Myocyte (in vitro differentiated cells): ENCODE measurements at places on chromosomes 6 and 20. TPM values are rescaled to one million over a fixed set of nuclear protein-coding genes. Genes with fewer than 3 reads are reported as not detected.

GRCh38 chr20:37598575-37599342, 71.1 kb upstream of the BLCAP start:
- DNase-seq: no peak

DNA sequence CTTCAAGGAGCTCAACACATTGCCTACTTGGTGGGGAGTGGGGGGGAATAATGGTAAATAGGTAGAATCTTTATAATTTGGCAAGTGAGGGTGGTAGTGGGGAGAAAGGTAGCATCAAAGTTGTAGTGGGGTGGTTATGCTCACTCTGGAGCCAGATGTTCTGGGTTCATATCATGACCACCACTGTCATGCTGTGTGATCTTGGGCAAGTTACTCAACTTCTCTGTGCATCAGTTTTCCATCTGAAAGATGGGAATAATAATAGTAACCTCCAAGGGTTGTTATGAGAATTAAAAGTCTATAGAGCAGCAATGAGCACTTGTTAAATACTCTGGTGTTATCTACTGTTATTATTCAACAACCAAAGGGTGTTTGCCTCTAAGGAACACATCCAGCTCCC, 22.0 kb upstream of the PREX1 start:
- DNase-seq: no peak

- DNase-seq: peak; percentile 62
Observed at GRCh38 chr6:35283361-35283760, 14.3 kb upstream of the DEF6 start.

DNA sequence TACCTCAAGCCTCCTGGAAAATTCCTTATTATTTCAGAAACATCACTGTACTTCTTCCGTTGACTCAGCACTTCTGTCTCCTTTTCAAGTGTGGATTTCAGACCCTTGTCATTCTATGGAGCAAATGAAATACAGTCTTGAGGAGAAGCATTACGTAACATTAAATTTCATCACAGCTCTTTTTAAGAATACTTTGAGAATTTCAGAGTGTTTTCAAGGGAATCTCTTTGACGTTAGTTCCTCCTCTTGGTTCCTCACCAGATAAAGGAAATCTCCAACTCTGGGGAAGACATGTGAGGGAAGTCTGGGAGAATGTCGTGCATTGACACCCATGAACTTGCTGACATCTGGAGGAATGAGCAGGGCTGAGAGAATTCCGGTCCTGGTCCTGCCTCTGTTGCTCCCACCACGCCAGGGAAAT, 32.3 kb downstream of the UST start:
- DNase-seq: no peak

- DNase-seq: no peak
Observed at GRCh38 chr6:111766201-111766857, 106.9 kb downstream of the FYN start.

DNA sequence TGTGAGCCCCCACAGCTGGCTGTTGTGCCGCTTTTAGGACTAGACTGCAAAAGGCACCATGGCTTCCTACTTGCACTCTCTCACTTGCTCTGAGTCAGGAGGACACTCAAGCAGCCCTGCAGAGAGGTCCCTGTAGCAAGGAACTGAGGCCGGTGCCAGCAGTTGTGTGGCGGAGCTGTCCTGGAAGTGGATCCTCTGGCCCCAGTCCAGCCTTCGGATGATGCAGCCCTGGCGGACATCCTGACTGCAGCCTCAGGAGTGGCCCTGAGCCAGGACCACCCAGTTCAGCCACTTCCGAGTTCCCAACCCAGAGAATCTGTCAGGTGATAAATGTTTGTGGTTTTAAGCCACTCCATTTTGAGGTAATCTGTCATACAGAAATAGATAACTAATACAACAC, 17.5 kb downstream of the CTCFL start:
- DNase-seq: peak; percentile 31

The FRMD1 gene
- not detected in 2 replicates for total RNA-seq

GRCh38 chr6:20575704-20576451, 41.6 kb downstream of the CDKAL1 start:
- peak; percentile 72 for DNase-seq

GRCh38 chr6:80454197-80454596, 347.7 kb downstream of the BCKDHB start:
- DNase-seq: peak; percentile 77

The RFX6 gene
- not detected in 2 replicates for total RNA-seq

- DNase-seq: no peak
Observed at GRCh38 chr20:57374931-57375651, 16.1 kb upstream of the RBM38 start.

GRCh38 chr6:41647061-41647511, 8.8 kb downstream of the MDFI start:
- DNase-seq: peak; percentile 71

GRCh38 chr6:42335896-42336295, 115.8 kb downstream of the TRERF1 start:
- no peak for DNase-seq

GRCh38 chr6:71476371-71476770, 187.8 kb downstream of the OGFRL1 start:
- DNase-seq: no peak

GRCh38 chr6:153966001-153966400, 73.0 kb upstream of the OPRM1 start:
- DNase-seq: peak; percentile 77

The SOX12 gene
- 10.2 and 11.7 TPM in 2 replicates for total RNA-seq

The EYA4 gene
- 18.5 and 22.0 TPM in 2 replicates for total RNA-seq

DNA sequence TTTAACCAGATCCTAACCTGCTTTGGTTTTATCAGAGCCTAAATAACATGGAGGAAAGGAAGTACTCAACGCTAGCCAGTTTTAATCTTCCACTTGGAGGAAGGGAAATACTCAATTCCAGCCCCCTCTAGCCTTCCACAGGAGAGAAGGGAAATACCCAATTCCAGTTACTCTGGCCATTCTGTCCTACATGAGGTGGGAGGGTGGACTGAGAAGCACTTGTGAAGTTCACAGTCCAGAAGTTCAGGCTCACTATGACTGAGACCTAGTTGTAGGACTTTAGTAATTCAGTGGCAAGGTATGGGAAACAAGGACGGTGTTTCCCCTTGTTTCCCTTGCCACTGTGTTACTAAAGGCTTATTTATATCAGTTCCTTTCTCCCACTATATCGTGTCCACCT, 672.0 kb downstream of the RFPL4B start:
- DNase-seq: no peak

GRCh38 chr6:138480279-138480949, 18.9 kb downstream of the NHSL1 start:
- DNase-seq: no peak

The PACSIN1 gene
- total RNA-seq: 4.4 and 5.4 TPM in 2 replicates

DNA sequence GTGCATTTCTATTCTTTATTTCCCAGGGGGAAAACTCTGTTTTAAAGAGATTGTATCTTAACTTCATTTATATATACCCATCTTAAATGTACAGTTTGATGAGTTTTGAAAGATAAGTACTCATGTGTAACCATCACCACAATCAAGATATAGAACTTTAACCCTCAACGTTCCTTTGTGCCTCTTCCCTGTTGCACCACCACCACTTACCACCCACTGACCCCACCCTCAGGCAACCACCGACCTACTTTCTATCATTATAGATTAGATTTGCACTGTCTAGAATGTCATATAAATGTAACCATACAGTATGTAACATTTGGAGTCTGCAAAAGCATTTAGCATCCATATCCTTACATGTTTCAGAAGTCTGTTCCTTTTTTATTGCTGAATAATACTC, 121.0 kb downstream of the RTN4IP1 start:
- no peak for DNase-seq

The SERAC1 gene
- total RNA-seq: 9.3 and 13.4 TPM in 2 replicates

The GTF2H4 gene
- 5.5 and 7.3 TPM in 2 replicates for total RNA-seq

DNA sequence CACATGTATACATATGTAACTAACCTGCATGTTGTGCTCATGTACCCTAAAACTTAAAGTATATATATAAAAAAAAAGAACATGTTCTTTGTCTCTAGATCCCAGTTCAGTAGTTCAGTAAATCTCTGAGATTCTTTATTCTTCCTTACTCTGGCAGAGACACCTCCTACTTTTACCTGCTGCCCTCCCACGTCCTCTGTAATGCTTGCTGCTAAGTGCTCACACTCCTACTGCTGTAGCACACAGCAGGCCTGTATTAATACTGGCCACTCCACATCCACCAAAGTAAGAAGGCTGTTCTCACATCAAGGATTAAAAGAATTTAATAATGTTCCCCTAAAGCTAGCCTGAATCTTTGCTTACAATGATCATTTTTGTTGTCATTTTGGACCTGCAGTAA, 648.4 kb upstream of the EYS start:
- DNase-seq: no peak

DNA sequence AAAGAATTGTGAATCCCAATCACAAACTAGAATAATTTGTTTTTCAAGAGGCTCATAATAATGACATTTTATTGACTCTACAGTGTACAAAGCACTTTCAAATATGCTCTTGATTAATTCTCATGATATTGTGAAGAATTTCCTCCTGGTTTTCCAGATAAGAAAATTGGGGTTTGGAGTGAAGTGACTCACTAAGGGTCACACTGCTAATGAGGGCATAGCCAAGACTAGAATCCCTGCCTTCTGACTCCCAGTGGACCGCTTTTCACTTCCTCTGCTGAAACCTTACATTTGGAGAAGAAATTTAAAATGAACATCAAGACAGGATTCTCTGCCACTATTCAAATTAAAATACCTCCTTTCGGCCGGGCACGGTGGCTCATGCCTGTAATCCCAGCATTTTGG, 38.3 kb upstream of the LTV1 start:
- DNase-seq: no peak

The CLDN20 gene
- 0.45 TPM in 1 of 2 replicates, not detected in the other for total RNA-seq

- no peak for DNase-seq
Observed at GRCh38 chr6:111724505-111724904, 118.8 kb upstream of the TRAF3IP2 start.

The WFDC5 gene
- total RNA-seq: not detected in 2 replicates

DNA sequence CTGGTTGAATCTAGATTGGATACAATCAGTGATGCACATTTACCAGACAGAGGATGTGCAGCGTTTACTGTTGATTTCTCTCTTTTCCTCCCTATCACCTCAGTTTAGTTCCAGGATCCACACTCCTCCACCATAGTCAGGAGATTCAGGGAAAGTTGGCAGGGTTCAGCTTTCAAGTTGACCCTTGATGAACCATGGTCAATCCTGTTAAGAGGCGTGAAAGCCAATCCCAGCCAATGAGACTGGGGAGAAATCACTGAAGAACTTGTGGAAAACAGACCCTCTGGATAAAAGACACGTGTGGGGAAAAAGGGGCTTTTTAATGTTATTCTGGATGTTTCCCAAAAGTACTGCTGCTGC, 19.2 kb upstream of the SCP2D1 start:
- no peak for DNase-seq

GRCh38 chr6:134930463-134930862, 19.4 kb downstream of the ALDH8A1 start:
- DNase-seq: no peak

DNA sequence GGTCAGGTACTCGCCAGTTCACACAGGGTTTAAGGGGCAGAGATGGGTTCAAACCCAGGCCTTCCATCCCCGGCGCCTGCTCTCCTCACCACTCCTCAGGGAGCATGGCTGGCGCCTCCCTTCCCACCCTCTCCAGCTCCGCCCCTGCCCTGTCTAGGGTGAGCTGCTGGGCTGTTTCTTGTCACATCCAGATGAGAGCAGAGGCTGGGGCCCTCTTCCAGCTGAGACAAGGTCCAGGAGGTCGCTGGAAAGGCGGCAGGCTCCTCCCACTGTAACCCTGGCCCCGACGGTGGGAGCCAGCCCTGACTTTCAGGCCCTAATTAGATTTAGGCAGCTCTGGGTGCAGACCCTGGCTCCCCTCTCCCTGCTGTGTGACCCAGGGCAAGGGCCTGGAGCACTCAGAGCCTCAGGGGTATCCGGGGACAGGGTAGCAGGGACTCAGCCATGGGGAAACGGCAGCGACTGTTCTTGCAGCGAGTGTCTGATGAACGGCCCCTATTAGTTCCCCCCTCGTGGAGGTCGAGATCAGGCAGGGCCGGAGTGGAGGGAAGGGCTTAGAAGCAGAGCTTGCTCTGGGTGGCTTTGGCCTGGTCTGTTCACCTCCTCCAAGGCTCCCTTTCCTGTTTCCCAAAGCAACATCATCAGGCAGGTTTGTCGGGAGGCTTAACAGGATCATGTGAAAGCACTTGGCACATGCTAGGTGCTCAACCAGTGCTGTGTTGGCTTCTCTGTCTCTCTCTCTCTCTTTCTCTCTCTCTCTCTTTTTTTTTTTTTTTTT, 33.4 kb downstream of the SNAI1 start:
- DNase-seq: no peak

DNA sequence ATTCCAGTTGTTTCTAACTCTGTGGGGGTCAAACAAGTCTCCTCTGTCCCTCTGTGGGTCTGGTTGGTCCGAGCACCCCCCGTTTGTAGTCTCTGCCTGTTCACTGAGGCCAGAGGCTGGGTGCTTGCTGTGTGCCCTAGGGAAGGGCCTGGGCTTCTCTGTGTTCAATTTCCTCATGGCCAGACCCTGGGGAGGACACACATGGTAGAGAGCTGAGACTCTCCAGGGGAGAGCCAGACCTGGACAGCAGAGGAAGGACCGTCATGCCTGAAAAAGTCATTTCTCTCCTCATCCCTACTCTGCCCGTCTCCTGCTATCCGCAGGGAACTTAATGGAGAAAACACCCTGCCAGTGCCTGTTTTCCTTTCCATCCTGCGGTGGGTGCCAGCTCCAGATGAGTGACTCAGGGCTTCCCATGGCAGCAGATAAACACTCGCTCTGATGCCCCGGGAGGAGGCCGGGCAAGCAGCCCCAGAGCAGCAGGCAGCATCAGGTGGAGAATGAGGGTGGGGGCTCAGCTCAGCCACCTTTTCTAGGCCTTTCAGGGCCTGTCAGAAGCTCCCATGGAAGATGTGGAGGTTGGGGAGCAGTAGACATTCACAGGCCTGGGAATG, 51.9 kb downstream of the SNAI1 start:
- peak; percentile 61 for DNase-seq

DNA sequence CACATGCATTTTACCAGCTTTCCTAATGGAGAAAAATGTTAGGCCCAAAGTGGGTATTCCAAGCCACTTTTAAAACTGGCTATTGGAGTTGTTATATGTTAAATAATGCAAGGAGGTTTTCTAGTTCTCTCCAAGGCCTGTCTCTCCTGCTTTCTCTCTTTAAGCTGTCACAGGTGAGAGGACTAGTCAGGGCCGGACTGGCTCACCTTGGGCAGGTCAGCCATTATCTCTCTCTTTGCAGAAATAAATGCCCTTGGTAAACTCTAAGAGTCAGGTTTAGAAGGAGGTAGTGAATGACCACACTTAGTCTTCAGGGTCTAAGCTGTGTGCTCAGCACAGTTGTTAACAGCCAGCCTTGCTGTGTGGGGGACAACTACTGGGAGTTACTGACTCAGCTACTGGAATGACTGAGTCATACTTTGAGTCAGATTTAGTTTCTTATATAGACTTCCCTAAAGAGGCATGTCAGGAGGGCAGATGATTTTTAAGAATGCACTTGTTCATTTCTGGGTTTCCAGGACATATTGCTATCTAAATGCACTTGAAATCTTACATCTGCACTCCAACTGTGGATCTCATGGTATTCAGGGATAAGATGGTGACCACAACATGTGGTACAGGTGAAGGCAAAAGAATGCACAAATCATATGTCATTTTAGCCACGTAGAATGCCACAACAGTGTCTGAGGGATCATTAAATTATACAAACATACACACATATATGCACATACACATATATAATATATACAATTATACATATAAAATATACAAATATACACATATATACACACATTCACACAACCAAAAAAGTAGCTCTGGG, 719.4 kb downstream of the EPM2A start:
- DNase-seq: peak; percentile 86
